ENCODE measurements at places on chromosomes 16 and 17.
A peak's percentile ranks its signal among the peaks of the same experiment; 100 is the strongest.

GRCh38 chr17:6753006-6753445, 2.8 kb upstream of the XAF1 start:
- DNase-seq, result peak; percentile 87

DNA sequence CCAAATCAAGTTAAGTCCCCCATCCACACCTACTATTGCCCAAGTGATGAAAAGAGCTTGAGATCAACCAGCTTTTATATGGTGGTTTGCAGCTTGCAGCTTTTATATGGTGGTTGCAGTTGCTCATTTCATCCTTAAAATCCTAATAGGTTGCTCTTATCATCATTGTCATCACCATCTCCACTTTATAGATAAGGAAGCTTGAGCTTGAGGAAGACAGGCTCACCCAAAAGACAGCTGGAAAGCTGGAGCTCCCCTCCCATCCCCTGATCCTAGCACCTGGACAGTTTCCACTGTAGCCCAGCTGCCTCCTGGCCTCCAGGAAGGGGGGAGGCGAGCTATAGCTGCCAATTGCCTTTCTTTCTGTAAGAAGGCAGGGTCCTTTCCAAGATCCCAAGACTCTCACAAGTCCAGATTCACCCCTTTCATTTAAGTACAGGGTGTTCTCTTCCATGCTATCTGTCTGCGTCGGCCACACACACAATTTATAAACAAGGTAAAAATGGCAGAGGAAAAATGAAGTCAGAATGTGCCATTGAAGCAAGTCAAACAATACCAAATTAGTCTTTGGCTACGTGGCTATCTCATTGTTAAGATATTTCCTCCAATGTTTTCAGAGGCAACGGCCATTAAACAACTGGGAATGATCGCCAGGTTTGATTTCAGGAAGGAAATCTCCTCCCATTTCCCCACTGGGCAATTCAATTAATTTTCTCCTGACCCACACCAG, 63.3 kb downstream of the PECAM1 start:
- no peak for DNase-seq

GRCh38 chr16:12349936-12350850, 373.7 kb downstream of the SNX29 start:
- DNase-seq, result no peak

- no peak for DNase-seq
These were observed 27.5 kb downstream of the UNC13D start for GRCh38 chr17:75816693-75817092.

DNA sequence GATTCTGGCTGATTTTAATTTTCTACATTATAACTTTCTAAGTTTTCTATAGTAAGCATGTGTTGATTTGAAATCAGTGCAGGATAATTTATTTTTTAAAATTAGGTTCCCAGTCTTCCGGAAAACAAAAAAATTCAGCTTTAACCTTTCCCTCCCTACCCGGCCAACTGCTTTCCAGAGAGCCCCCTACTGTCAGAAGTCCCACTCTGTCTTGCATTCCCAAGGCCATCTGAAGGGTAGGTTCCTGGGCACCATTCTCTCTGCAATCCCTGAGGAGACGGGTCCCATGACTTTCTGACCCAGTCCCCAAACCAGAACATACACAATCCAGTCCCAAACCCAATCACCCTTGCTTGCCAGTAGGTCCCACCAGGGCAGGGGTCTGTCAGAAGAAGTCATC, 200.3 kb downstream of the CYLD start:
- DNase-seq, result no peak

GRCh38 chr16:56423584-56424403, 1.6 kb downstream of the AMFR start:
- DNase-seq, result peak; percentile 7

DNA sequence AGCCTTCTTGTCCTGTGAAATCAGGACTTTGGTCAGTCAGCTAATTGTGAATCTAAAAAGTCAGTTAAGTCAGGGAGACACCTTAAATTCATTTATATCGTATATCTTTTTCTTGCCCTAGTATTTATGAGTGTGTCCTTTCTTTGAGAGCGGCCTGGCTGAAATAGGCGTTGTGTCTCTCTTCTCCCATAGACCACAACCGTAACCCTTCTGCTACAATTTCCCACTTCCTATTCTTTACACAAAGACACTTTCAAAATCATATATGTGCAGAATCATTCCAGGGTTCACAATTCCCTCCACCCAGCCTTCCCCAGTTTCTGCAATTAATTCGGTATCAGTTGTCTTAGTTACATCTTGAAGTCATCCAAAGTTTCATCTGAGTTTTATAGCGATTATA, 14.0 kb upstream of the COTL1 start:
- DNase-seq, result no peak

- DNase-seq, result peak; percentile 28
These were observed 7.7 kb upstream of the PCTP start for GRCh38 chr17:55743103-55743679.

DNA sequence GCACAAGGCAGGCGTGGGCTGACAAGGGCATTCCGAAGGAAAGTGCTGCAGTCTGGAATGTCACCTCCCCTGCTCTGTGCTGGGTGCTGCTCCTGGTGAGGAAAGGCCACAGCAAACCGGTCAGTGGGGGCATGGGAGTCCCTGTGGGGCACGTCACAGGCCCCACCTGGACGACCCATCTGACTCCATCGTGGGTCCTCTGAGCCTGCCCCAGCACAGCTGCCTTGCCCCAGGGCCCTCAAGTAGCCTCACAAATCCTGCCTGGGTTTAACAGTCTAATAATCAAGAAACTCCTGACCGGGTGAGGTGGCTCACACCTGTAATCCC, 2.8 kb upstream of the MYO15B start:
- DNase-seq, result no peak

DNA sequence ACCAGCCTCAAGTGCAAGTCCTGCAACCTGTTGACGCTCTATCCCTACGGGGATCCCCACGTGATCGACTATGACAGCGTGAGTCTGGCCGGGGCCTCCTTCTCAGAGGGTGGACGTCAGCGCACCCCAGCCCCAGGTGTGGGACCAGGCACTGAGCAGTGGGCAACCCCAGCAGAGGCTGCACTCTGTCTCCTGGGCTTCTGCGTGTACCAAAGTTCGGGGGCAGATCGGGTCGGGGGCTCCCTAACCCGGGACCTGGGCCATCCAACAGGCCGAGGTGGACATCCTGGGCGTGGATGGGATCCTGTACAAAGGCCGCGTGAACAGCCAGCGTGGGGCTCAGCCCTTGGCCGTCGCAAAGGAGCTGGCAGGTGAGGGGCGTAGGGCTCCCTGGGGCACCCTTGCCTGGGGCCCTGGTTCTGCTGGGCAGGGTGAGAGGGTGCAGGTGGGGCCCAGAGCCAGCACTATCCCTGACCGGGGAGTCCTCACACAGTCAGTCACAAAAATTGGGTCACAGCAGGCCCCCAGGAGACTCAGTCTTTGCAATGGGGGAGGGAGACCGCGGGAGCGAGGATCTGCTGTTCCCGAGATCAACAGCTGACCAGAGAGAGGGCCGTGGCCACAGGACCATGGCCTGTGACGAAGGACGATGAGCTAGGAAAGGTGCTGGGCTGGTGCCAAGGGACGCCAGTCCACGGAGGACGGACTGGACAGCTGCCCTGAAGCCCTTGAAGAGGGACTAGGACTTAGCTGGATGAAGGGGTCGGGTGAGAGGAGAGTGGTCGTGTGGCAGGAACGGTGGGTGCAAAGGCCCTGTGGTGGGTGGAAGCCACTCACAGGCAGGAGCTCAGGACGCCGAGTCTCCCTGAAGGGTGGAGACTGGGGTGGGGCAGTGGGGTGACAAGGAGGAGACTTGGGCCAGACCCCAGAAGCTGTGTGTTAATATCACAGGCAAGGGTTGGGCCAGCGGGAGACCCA, 20.0 kb downstream of the UBALD1 start:
- DNase-seq, result no peak

DNA sequence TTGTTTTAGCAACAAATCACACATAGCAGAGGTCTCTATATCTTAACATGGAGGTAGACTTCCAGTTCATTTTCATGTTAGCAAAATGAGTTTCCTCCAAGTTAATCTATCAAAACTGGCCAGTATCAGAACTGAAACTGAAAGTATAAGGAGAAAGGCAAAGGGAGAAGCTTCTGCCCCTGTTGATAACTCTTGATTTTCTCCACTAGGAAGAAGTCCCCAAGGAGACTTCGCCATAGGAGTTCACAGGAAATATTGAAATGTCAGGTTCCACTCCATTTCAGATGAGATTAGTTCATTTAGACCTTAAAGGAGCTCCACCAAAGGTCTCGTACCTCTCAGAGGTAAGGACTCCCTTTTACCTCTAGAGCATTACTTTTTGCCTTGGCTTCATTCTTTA, 1.2 kb upstream of the OGFOD3 start:
- no peak for DNase-seq

- peak; percentile 58 for DNase-seq
These were observed 5.3 kb downstream of the MNT start for GRCh38 chr17:2395258-2396181.

DNA sequence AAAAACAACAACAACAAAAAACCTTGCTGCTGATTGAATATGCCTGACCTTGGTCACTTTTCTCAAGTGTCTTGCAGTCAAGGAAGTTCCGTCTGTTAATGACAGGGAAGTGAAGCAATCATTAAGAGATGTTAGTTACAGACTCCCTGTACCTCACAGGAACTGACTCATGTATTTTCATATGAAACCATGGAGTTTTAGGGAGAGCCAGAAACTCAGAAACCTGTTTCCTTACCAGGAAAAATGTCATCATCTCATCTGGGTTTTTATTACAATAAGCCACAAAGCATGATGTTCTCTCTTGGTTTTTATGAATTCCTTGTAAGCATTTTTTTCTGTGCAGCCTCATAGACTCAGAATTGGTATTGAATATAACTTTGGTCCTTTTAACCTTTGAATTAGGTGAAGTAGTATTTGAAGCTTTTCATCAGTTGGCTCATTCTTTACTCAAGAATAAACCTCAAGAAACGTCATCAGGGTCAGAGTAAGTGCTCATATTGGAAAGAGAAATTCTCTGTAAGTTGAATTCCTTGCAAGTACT, 10.3 kb downstream of the LYRM1 start:
- DNase-seq, result peak; percentile 95

- no peak for DNase-seq
These were observed 431 bp downstream of the DYNC1LI2 start for GRCh38 chr16:66751053-66751302.

DNA sequence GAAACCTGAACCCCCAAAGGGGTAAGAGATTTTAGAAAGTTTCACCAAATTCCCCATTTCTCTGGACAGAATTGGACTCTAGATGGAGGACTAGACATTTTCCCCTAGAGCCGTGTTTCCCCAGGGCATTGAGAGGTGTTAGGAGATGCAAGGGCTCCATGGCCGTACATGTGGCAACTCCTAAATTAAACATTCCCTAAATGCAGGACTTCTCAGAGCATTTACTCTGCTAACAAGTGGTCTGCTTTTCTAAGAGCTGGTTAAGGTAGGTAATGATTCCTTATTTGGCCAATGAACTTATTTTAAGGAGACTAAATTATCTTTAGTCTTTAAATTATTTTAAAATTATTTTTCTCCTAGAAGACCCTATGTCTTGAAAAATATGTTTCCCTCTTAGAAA, 200.9 kb downstream of the MSI2 start:
- DNase-seq, result no peak

- DNase-seq, result no peak
These were observed 16.6 kb upstream of the CBX8 start for GRCh38 chr17:79813297-79814126.

DNA sequence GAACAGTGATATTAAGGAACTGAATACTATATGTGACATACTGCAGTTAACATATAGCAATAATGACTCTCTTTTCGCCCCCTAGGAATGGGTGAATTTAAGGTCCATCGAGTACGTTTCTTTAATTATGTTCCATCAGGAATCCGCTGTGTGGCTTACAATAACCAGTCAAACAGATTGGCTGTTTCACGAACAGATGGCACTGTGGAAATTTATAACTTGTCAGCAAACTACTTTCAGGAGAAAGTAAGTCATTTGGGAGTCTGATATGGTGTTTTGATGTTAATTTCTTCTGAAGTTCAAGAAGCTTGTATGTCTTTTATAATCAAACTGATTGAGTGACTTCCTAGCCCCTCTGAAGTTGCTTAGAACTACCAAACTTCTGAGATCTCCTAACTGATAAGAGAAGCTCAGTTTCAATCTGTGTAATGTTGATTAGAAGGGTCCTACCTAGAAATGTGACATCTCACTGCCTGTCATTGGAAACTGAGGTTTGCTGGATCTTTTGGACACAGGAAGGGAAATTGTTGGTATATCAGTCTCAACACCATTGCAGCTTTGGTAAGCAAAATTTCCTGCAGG, 1.0 kb downstream of the UTP4 start:
- no peak for DNase-seq

All from fibroblast of mammary gland (primary cell).